ENCODE measurements at places on chromosomes 13 and 19.
A peak's percentile ranks its signal among the peaks of the same experiment; 100 is the strongest.

DNA sequence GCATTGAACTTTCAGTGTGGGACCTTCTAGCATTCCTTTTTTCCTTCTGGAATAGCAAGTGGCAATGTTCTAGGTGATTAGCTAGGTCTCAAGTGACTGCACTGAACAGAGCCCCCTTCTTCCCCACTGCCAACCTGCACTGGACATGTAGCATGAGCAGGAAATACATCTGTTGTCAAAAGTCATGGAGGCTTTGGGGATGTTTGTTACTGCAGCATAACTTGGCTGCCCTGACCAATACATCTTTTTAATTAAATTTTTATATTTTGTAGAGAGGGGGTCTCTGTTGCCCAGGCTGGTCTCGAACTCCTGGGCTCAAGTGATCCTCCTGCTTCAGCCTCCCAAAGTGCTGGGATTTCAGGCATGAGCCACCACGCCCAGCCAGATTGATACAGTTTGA lies 163.6 kb downstream of the CACNA1A start:
- no peaks in the 10 kb centered on the region for H3K4me1 ChIP-seq
- H3K27ac ChIP-seq = no peak overlapping the region
- DNase-seq = no peak
- no peak overlapping the region for H3K4me3 ChIP-seq
- H3K27me3 ChIP-seq = peaks cover 18% of the 10 kb centered on the region

DNA sequence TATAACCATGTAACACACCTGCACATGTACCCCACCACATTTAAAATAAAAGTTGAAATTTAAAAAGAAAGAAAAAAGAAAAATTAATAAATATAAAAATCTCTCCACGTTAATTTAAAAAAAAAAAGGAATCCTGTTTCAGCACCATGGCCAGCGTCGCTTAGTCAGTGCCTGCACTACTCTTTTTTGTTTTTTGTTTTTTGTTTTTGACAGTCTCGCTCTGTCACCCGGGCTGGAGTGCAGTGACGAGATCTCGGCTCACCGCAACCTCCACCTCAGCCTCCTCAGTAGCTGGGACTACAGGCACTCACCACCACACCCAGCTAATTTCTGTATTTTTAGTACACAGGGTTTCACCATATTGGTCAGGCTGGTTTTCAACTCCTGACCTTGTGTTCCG lies 835.9 kb downstream of the UQCRFS1 start:
- H3K36me3 ChIP-seq = no peaks in the 10 kb centered on the region
- H3K4me1 ChIP-seq = no peaks in the 10 kb centered on the region

DNA sequence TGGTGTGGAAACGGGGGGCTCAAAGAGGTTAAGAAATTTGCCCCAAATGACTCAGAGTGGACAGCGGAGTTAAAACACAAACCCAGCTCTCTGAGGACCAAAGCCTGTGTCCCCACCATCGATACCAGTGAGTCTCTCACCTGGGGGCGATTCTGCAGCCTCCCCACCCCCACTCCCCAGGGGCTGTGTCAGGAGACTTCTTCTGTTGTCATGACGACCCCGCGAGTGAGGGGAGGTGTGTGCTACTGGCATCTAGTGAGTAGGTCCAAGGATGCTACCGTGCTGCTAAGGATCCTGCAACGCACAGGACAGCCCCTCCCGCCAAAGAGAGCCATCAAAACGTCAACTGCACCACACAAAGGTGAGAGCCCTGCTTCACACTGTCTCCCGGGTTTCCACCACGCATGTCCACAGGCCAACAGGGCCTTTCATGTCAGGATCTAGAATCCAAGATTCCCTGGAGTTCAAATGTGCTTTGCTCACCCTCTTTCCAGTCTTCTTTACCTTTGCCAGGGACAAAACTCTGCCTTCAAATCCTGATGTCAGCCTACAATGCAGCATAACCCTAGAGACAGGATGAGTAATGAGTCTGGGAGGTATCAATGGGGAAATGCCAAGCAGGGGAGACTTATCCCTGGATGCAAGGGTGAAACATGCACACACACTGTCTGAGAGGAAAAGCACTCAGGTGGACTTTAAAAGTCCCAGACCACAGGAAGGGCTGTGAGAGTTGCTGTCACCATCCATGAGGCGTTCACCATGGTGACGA lies 3.9 kb downstream of the RANBP3 start:
- H3K36me3 ChIP-seq = peaks cover 12% of the 10 kb centered on the region
- DNase-seq = no peak
- peak overlapping the region; percentile 63 for H3K4me3 ChIP-seq

GRCh38 chr19:35291259-35291658 lies 702 bp upstream of the MAG start:
- peaks cover 22% of the 10 kb centered on the region for H3K4me1 ChIP-seq
- H3K4me3 ChIP-seq = no peak overlapping the region
- H3K27me3 ChIP-seq = peaks cover 2% of the 10 kb centered on the region
- H3K36me3 ChIP-seq = no peaks in the 10 kb centered on the region
- H3K27ac ChIP-seq = no peak overlapping the region

- peaks cover 3% of the 10 kb centered on the region for H3K4me1 ChIP-seq
- no peak overlapping the region for H3K27ac ChIP-seq
- no peak overlapping the region for H3K4me3 ChIP-seq
- peaks cover 4% of the 10 kb centered on the region for H3K27me3 ChIP-seq
- no peak for DNase-seq
- no peaks in the 10 kb centered on the region for H3K36me3 ChIP-seq
Observed at GRCh38 chr19:21680671-21681070, 86.7 kb downstream of the ZNF100 start.

- no peaks in the 10 kb centered on the region for H3K36me3 ChIP-seq
- peaks cover 2% of the 10 kb centered on the region for H3K27me3 ChIP-seq
- no peak overlapping the region for H3K27ac ChIP-seq
- peaks cover 3% of the 10 kb centered on the region for H3K4me1 ChIP-seq
- no peak for DNase-seq
Observed at GRCh38 chr13:33252135-33252534, 33.4 kb downstream of the STARD13 start.

GRCh38 chr13:103188713-103189326 lies 122.6 kb upstream of the SLC10A2 start:
- H3K27me3 ChIP-seq = no peaks in the 10 kb centered on the region
- no peak for DNase-seq
- no peaks in the 10 kb centered on the region for H3K36me3 ChIP-seq
- H3K4me3 ChIP-seq = no peak overlapping the region
- H3K27ac ChIP-seq = no peak overlapping the region
- no peaks in the 10 kb centered on the region for H3K4me1 ChIP-seq

DNA sequence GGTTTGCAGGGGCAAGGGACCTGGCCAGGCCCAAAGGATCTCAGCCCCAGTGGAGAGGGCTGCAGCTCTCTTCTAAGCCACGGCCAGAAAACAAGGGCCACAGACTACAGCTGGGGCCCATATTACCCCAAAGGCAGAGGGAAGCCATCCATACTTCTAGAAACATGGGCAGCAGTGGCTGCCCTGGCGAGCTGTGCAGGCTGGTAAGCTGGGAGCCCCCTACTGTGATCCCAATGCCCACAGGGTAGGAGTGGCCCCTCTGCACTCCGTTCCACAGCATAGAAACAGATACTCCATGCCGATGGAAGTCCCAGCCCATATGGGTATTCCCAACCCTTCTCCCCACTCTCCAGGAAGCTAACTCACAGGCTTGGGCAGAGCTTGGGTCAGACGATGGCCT lies 25.1 kb downstream of the VSTM2B start:
- H3K27me3 ChIP-seq = peaks cover 5% of the 10 kb centered on the region
- H3K4me1 ChIP-seq = no peaks in the 10 kb centered on the region
- no peak overlapping the region for H3K27ac ChIP-seq
- no peak overlapping the region for H3K4me3 ChIP-seq
- no peak for DNase-seq

DNA sequence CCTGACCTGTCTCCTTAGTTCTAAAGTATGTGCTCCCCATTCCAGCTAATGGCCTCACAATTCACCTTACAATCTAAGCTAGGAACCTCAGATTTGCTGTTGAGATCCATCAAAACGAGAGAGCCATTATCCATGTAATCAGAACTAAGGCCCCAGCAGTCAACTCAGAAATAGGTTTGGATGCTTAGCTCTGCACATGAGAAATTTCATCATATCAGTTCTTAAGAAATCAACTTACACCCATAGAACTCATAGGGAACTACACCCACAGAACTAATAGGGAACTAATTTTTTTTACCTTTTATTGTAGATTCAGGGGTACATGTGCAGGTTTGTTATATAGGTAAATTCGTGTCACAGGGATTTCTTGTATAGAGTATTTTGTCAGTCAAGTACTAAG lies 28.7 kb downstream of the CYSLTR2 start:
- no peak for DNase-seq
- H3K4me3 ChIP-seq = no peak overlapping the region
- H3K27ac ChIP-seq = no peak overlapping the region
- no peaks in the 10 kb centered on the region for H3K4me1 ChIP-seq
- H3K36me3 ChIP-seq = no peaks in the 10 kb centered on the region

DNA sequence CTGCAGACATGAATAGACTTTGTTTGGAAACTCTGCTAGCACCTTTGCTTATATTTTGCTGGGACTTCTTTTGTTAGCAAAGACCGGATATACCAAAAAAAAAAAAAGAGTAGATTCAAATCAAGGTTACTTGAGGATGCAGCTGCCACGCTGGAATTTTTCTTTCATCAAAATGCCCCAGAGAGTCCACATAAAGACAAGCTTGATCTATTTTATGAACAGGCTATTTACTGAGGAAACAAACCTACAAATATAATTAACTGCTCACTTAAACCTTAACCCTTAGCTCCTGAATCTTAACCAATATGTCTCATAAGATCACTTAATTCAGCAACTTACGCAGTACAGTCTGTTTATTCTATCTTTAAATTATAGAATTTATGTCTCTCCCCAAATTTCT lies 27.1 kb upstream of the DOCK9 start:
- H3K4me3 ChIP-seq = no peak overlapping the region
- H3K27ac ChIP-seq = no peak overlapping the region
- peaks cover 3% of the 10 kb centered on the region for H3K36me3 ChIP-seq
- H3K27me3 ChIP-seq = peaks cover 2% of the 10 kb centered on the region
- H3K4me1 ChIP-seq = peaks cover 21% of the 10 kb centered on the region

DNA sequence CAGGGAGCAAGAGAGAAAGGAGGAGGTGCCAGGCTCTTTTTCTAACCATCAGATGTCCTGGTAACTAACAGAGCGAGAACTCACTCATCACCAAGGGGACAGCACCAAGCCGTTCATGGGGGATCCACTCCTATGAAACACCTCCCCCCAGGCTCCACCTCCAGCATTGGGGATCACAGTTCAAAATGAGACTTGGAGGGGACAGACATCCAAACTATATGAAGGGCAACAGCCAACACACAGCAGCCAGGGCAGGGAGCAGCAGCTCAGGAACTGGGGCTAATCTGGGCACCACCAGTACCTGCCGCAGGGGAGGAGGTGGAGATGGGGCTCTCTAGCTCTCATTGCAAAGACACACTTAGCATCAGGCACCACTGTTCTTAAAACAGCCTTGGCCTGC lies 34.3 kb upstream of the VSTM2B start:
- no peak overlapping the region for H3K4me3 ChIP-seq
- H3K27ac ChIP-seq = no peak overlapping the region
- no peak for DNase-seq
- H3K4me1 ChIP-seq = no peaks in the 10 kb centered on the region

DNA sequence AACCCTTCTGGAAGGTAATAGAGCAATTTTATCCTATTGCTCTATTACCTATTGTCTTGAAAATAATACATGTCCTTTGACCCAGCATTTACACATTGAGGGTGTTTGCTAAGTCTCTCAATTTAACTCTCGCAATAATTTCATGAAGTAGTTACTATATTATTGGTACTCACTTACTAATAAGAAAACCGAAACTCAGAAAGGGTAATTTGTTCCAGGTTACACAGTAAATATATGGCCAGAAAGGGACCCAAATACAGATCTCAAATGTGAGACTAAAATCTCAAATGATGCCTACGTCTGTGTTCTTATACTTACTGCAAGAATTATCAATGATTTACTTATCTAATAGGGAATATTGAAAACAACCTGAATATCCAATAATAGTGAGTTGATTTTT lies 29.7 kb upstream of the FAM216B start:
- H3K27ac ChIP-seq = no peak overlapping the region
- no peaks in the 10 kb centered on the region for H3K36me3 ChIP-seq
- no peak overlapping the region for H3K4me3 ChIP-seq
- H3K27me3 ChIP-seq = peaks cover 6% of the 10 kb centered on the region
- no peak for DNase-seq

DNA sequence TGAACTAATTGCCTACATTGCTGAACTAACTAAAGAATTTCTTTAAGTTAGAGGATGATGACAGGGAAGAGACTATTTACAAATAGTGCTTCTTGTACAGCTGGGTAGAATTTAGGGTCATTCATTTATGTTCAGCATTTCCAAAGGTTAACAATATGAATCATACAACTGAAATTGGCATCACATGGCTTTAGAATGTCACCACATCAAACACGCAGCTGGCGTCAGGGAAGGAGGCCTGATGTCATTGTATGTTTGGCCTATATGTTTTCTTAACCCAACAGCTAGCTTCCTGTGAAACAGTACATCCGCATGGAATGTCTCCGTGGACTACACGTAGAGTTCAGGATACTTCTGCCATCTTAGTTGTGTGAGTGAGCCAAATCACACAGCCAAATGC lies 99.0 kb upstream of the TNFSF11 start:
- H3K4me1 ChIP-seq = peaks cover 6% of the 10 kb centered on the region
- no peaks in the 10 kb centered on the region for H3K27me3 ChIP-seq
- H3K36me3 ChIP-seq = no peaks in the 10 kb centered on the region
- no peak for DNase-seq

DNA sequence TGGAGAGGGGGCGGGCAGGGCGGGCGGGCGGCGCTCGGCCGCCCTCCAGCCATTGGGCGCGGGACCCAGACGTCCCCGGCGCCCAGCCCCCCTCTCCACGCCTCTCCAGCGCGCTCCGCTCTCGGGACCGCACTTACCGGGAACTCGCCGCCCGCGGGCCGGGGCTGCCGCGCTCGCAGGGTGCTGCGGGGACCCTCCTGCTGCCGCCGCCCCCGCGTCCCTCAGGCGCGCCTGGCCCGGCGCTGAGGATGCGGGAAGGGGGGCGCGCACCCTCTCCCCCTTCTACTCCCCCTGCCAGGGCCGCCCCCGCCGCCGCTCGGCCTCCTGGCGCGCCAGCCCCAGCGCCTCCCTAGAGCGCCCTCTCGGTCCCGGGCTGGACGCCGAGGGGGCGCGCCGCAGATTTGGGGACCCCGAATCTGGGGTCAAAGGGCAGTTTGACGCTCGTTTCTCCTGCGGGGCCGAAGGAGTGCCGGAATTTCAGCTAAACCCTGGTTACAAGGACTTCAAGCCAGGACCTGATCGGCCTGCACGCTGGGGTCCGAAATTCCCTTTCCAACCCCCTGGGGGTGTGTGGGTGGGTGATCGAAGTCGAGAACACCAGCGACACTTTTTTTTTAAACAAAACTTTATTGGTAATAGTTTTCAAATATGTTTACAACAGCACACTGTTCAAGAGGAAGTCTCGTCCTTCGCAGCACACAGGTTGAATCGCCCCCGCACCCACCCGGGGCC lies 696 bp upstream of the SAMD1 start:
- peak; percentile 76 for DNase-seq
- peaks cover 2% of the 10 kb centered on the region for H3K36me3 ChIP-seq
- H3K27ac ChIP-seq = peak overlapping the region; percentile 79
- peaks cover 12% of the 10 kb centered on the region for H3K4me1 ChIP-seq

- H3K4me3 ChIP-seq = no peak overlapping the region
- DNase-seq = no peak
Observed at GRCh38 chr19:8392017-8392591, 1.9 kb downstream of the RAB11B start.

All from memory B cell (primary cell).